ENCODE measurements at places on chromosomes 7 and 10.

GRCh38 chr10:97713826-97714400 lies 383 bp downstream of the MARVELD1 start:
- DNase-seq, result peak; percentile 87

- no peak for DNase-seq
Measured at GRCh38 chr7:134907639-134908038, 78.7 kb upstream of the AGBL3 start.

DNA sequence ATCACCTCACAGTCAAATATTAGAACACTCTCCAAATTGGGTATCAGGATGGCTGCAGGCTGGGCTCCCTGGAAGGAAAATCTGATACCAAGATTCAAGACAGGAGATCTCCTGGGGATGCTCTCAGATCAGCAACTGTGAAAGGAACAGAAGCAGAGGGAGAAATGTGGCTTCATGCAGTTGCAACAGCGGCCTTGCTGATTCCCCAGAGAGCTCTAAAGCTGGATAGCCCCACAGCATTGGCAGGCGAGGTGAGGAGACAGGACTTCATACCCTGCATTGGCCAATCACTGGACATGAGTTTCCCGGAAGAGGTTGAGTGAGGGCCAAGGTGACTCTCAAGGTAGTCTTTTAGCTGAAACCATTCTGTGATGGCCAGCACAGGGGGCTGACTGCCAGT lies 190.6 kb downstream of the PTPN20 start:
- no peak for DNase-seq

DNA sequence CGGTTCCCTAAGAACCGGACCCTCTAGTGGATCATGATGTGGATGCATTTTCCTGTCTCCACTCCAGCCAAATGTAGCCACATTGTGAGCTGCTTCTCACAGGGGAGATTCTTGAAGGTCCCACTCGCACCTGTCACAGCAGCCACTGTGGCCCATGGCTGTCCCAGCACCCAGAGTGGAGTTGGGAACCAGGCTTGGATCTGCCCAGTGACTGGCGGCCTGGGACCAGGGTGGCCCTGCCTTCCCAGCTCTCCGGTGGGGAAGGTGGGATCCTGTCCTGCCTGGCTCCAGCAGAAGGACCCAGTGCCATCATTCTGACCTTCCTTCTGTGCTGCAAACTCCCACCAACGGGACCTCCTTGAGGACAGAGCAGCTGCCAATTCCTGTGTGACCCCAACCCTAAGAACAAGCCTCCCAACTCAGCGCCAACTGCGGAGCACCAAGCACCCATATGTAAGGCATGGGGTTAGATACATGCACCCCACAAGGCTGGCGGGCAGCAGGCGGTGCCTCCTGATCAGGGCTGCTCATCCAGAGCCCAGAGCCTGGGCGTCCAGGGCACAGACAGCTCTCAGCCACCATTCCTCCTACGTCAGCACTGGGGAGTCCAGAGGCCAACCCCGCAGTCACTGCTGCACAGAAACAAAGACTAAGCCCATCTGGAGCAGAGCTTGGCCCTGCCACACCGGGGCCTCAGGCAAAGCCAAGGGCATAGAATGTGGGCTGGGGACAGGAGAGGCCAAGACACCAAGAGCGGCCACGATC lies 28.8 kb downstream of the EBF3 start:
- no peak for DNase-seq

Data from suppressor macrophage (primary cell).